ENCODE measurements at places on chromosomes 6 and 20.

DNA sequence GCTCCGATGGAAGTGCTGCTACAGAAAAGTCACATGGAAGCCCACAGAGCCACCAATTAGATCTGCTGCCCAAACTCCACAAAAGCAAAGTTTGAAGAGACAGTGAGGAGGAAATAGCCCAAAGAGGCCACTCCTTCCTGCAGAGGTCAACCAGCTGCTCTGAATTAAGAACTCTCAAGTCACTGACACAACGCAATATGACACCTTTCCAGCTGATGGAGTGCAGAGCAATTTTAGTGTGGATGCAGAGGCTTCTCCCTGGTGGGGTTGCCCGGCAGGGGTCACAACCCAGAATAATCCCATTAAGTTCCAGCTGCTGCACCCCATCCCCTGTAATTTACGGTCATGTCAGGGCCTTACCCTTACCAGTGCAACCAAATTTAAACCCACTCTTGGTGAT, 361.9 kb upstream of the JARID2 start:
- no peak for DNase-seq

GRCh38 chr6:138115877-138116660, 8.8 kb upstream of the PERP start:
- DNase-seq: peak; percentile 58

- no peak for DNase-seq
Measured at GRCh38 chr20:23584434-23585199, 16.3 kb upstream of the CST9L start.

DNA sequence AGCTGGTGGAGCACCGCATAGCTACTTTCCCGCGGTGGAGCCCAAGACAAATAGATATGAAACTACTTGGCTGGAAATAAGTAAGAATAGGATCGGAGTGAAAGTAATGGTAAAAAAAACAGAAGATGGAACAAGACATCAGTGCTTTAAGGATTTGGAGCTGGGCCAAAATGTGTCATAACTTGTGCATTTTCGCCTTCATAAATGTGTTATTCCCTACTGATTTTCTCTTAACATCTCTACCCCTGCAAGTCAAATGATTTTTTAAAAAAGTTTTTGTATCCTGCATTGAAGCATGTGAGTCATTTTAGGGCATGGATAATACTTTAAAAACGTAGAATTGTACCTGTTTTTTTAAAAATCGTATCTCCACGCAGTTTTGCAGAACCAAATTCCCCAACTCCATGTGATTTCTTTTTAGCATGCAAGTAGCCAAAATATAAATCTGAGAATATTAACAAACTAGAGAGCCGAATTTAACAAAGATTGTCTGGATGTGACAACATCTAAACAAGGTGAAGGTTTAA, 882 bp upstream of the FAM184A start:
- DNase-seq: no peak

DNA sequence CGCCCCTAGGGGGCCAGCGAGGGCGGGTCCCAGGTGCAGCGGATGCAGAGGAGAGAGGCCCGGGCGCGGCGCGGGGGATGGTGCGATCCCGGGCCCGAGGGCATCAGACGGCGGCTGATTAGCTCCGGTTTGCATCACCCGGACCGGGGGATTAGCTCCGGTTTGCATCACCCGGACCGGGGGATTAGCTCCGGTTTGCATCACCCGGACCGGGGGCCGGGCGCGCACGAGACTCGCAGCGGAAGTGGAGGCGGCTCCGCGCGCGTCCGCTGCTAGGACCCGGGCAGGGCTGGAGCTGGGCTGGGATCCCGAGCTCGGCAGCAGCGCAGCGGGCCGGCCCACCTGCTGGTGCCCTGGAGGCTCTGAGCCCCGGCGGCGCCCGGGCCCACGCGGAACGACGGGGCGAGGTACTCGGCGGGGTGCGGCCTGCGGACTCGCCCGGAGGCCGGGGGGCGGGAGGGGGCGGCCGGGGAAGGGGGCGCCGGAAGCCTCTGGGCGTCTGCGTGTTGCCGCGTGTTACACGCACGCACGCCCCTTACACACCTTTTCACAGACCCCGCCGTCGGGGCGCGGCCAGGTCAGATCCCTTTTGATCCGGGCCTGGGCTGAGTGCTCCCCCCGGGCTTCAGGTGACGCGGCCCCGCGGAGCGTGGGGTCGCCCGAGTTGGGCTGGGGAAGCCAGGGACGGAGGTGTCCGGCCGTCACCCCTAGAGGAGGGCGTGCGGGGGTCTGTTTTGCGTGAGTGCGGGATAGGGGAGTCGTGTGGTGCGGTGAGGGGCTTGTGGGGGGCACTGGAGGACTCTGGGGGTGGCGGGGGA, 412 bp downstream of the TRIB3 start:
- peak; percentile 72 for DNase-seq

DNA sequence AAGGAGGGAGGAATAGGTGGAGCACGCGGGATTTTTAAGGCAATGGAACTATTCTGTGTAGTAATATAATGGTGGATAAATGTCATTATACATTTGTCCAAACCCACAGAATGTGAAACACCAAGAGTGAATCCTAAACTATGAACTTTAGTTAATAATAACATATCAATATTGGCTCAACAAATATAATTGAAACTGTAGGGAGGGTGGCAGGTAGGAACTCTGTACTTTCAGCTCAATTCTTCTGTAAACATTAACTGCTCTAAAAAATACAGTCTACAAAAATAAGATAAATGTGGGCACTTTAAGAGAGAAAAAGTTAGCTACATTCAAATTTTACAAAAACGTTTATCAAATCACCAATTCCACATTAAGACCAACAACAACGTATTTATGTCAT, 136.7 kb upstream of the RUNX2 start:
- no peak for DNase-seq

DNA sequence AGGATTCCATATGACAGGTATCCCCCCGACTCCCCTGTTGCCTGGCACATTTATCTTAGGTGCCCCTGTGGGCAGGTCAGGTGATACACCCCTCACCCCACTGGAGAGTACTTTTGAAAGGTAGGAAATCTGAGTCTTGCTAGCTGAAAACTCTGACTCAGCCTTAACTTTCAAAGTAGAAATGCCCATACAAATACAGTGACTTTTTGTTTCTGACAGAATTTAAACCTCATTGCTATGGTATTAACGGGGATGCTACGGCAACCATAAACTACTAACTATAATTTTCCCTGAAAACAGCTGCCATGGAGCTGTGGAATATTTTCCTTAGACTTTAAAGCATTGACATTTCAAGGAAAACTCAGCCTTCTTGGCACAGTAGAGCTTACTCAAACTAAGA, 536.0 kb downstream of the RFPL4B start:
- no peak for DNase-seq

DNA sequence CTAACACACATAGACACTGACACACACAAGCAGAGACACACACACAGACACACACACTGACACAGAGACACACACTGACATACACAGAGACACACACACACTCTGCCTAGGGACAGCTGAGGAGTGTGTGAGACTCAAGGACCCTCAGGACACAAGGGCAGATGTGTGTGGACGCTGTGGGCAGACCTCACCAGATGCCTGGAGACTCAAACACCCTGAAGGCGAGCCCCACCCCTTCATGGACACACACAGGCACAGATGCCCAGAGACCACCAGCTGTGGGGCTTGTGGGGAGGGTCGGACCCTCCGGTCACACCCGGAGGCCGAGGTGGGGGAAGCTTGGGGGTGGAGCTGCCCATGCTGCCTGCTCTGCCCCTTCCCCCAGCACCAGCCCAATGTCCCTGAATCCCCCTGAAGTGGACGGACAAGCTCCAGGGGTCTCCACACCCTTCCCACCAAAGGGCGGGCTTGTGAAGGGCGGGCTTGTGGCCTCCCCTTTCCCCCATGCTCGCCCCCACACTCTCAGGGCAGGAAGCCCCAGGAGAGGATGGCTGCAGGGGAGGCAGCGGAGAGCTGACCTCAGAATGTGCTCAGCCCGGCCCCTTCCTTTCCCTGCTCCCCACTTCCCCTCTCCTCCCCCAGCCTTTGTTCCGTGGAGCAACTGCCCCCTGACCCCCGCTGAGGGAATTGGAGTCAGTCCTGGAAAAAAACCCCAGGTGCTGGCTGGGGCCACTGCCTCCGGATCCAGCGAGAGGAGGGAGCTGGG, 13.9 kb upstream of the ABHD16B start:
- DNase-seq: peak; percentile 37

- DNase-seq: no peak
Measured at GRCh38 chr20:49872056-49872455, 43.3 kb downstream of the SPATA2 start.
